Activated CD4-positive, alpha-beta T cell treated with anti-CD3 and anti-CD28 coated beads for 36 hours (primary cell): ENCODE measurements at places on chromosomes 6 and 20.
A peak's percentile ranks its signal among the peaks of the same experiment; 100 is the strongest.

DNA sequence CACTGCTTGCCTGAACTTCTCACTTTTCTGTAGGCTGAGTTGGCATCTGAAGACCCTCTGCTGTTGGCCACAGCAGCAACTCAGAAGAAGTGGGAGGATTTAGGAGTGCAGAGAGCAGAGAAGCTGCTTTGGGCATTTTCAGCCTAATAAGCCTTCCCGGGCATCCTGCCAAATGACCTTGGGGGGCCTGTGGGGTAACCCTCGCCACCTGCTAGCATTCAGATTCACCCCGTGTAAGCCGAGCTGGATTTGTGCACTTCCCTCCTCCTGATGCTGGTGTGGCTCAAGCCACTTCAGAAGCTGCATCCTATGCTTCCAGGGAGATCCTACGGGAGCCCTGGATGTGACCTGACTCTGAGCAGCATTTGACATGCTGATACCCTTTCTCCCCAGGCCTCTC, 114.8 kb downstream of the LRFN2 start:
- no peak for DNase-seq

DNA sequence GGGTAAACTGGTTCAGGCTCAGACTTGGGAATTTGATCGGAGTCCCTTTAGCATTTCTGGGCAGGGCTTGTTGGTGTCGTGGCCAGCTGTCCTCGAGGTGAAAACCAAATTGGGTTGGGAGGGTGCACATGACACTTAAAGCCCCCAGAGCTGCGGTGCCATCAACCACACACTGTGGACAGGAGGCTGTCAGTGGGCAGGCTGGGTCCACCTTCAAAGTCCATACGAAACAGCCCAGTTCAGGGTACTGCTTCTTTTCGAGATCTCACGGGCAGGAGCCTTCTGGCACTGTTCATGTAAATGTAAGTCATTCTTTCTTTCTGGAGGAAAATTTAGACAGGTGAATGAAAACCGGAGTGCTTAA, 7.0 kb downstream of the SYNJ2 start:
- no peak for DNase-seq

GRCh38 chr20:10247440-10247839, 28.8 kb downstream of the SNAP25 start:
- DNase-seq, result no peak

- DNase-seq, result no peak
Observed at GRCh38 chr6:166268431-166268830, 39.8 kb downstream of the PRR18 start.

DNA sequence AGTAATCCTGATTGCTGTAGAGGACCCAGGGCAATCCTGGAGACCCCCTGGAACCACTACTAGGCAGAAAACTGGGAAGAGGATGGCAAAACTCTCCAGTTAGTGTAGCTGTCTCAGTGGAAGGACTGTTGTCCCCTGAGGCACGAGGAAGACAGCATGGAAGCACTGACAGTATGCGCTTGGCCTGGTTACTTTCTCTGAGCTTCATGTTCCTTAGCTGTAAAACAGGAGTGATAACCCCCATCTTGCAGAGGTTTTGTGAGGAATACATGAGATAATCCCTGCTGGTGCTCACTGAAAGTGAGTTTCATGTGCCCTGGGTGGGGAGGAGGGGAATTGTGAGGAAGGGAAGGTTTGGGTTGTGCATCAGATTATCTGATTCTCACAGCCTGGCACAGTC, 3.2 kb downstream of the NT5E start:
- no peak for DNase-seq

GRCh38 chr20:63923651-63924050, 28.7 kb downstream of the DNAJC5 start:
- DNase-seq, result no peak

- no peak for DNase-seq
Observed at GRCh38 chr20:32362901-32363364, 4.8 kb downstream of the ASXL1 start.

GRCh38 chr20:19463597-19463996, 251.2 kb downstream of the SLC24A3 start:
- DNase-seq, result no peak

DNA sequence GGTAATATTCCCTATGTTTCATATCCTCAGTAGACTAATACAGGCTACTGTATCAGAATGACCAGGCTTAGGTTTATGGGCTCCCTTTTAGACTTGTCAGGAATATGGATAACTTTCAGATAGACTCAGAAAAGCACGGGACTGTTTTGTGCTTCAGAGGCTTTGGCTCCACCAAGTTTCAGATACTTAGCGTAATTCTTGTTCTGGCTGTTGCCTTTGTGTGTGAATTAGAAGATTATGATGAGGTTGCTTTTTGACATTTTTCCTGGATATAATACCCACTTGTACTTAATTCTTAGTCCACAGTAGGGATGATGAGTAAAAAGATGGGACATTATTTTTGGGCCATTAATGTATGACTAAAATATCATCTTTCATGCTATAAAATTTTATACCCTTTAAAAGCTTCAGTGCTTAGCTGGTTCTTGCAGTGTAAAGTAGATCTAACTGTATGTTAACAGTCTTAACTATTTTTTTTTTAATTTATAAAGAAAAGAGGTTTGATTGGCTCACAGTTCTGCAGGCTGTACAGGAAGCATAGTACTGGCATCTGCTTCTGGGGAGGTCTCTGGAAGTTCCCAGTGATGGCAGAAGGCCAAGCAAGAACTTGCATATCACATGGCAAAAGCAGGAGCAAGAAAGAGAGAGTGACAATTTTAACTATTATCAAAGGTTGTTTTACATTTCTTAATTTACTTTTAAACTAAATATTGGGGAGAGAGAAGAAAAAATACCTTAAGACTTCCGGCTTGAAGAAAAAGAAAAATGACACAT, 120.7 kb downstream of the ZFAND3 start:
- no peak for DNase-seq

- DNase-seq, result no peak
Observed at GRCh38 chr20:31685853-31686643, 36.6 kb downstream of the BCL2L1 start.

GRCh38 chr6:6610031-6610591, 21.6 kb downstream of the LY86 start:
- peak; percentile 64 for DNase-seq

GRCh38 chr20:44734938-44735337, 10.7 kb upstream of the KCNK15 start:
- DNase-seq, result no peak

DNA sequence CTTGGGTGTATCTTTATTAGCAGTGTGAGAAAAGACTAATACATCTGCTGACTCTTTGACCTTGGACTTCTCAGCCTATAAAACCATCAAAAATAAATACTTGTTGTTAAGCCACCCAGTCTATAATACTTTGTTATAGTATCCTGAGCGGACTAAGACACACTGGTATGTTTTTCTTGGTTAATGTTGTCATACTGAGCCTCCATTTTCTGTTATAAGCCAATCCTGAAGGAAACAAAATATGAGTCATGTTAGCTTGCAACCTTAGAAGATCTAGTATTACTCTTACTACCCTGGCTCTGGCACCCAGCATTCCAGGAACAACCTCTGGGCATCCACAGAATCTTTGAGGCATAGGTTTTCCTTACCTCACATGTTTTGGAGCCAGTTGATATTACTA, 307.2 kb downstream of the FRK start:
- DNase-seq, result no peak

DNA sequence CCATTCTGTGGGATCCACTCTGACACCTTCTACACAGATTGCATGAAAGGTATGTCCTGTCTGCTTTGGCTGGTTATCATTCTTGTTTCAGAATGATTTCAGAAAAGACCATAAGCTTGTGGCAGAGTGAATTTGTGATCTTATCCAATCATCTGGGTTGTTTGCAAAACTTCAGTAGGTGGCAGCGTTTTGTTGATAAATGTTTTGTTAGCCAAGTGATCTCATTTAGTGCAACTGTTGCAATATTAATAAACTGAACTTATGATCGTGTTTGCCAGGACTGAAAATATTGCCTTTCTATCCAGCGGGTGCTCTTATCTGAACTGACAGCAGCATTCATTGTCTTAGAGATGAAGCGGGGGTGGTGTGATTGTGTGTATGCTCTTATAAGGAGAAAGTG, 613.2 kb upstream of the NOX3 start:
- no peak for DNase-seq

GRCh38 chr20:1809131-1809572, 86.1 kb upstream of the SIRPA start:
- no peak for DNase-seq

DNA sequence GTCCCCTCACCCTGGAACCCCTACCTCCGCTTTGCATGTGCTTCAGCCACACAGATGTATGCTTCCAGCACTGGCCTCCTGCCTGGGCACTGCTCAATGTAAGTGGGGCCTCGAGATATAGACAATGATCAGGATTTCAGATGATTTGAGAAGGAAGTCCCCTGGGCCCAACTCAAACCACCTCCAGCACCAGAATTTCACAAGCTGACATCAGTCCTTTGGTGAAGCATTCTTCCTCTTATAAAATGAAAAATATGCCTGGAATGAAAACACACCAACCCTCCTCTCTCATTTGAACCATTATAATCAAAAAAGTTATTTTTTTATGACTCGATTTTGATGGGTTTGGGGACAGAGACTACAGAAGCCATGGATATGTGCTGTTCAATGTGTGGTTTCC, 48.5 kb downstream of the BTBD3 start:
- no peak for DNase-seq

DNA sequence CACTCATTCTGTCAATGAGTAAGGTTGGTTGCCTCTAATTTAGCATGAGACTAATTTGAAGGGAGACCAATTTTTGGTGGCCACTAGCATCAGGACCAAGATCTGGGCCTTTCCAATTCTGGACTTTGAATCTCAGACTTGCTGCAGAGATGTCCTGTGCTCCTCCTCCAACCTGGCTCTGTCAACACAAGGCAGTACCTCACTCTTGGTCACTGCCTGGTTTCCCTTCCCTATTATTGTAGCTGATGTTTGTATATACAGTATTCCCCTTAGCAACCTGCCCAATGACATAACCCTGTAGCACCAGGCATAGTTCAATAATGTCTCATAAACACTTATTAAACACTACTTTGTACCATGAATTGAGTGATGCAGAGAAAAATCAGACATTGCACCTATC, 50.4 kb downstream of the UNC5CL start:
- DNase-seq, result no peak

DNA sequence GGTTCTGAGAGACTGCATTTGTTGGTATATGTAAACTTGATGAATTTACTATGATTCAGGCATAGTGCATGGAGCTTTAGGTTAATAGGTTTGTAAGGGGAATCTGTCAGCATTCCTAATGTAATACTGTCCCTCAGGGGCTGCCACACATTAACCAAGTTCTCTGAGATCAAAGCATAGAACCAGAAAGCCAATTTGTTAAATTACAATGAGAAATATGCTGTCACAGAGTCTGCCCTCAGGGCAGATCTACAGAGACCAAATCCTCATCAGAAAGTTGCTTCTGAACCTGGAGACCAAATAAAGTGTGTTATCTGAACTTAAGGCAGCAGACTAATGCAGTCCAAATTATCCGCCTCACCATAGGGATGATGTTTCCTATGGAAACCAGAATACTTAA, 250.8 kb upstream of the HTR1E start:
- DNase-seq, result no peak

- no peak for DNase-seq
Observed at GRCh38 chr6:83824831-83825230, 28.3 kb upstream of the RIPPLY2 start.

DNA sequence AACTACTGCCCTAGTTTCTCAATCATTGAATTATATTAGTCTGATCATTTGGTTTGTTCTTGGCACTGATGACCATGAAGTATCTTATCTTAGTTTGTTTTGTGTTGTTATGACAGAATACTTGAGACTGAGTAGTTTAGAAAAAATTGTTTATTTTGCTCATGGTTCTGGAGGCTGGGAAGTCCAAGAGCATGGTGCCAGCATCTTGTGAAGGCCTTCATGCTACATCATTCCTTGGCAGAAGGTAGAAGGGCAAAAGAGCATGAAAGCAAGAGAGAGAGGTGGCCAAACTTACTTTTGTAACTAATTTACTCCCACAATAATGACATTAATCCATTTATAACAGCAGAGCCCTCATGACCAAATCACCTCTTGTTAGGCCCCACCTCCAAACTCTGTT, 40.1 kb upstream of the ANKEF1 start:
- DNase-seq, result no peak

GRCh38 chr6:16898640-16899396, 137.6 kb upstream of the ATXN1 start:
- no peak for DNase-seq

GRCh38 chr20:4181956-4182945, 166.9 kb upstream of the RNF24 start:
- DNase-seq, result no peak

DNA sequence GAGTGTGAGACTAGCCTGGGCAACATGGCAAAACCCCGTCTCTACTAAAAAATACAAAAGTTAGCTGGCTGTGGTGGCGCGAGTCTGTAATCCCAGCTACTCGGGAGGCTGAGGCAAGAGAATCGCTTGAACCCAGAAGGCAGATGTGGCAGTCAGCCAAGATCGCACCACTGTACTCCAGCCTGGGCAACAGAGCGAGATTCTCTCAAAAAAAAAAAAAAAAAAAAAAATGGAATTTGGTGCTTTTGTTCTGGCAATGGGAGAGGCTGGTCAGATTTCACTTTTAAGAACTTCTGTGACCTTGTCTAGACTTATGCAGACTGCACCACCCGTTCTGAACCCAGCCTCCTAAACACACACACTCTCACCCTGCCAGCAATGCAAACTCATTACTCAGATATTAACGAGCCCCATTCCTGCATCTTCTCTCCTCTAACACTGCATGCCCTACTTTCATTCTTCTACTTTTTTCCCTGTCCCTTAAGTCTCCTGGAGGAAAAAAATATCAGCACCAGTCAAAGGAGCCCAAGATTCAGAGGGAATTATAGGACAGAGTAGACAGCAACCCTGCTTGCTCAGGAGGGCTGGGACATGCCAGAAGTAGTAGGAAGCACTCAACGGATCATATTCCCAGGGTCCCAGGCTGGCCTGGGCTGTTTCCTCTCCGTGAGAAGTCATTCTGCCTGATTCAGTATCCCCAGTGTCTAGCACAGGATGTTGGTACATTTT, 4.4 kb downstream of the MOCS1 start:
- DNase-seq, result no peak

GRCh38 chr6:137341681-137342195, 122.6 kb upstream of the IFNGR1 start:
- DNase-seq, result peak; percentile 60

GRCh38 chr20:19688031-19688806, 69.8 kb upstream of the RIN2 start:
- peak; percentile 18 for DNase-seq

DNA sequence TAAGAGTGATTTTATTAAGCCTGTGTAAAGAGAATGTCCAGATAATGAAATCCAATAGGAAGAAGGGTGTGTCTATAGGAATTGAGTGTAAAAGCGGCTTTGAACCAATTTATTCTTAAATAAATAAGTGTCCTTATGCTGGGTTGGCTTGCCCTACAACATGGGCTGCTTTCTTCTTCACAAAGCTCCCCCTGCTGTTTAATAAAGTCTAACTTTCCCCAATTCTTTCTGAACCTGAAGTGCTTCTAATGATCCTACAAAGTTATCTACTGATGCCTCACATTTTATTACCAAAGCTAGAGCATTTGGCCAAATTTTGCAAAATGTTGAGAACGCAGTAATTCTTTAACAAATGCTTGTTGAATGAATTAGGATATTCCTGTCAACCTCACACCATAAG, 36.3 kb upstream of the SIRT5 start:
- no peak for DNase-seq

GRCh38 chr6:56406276-56407269, 159.2 kb upstream of the COL21A1 start:
- DNase-seq, result no peak
